T-helper 9 cell (primary cell): ENCODE measurements at places on chromosomes 7 and 10.

GRCh38 chr10:126432507-126432906, 44.2 kb upstream of the ADAM12 start:
- no peak for DNase-seq

DNA sequence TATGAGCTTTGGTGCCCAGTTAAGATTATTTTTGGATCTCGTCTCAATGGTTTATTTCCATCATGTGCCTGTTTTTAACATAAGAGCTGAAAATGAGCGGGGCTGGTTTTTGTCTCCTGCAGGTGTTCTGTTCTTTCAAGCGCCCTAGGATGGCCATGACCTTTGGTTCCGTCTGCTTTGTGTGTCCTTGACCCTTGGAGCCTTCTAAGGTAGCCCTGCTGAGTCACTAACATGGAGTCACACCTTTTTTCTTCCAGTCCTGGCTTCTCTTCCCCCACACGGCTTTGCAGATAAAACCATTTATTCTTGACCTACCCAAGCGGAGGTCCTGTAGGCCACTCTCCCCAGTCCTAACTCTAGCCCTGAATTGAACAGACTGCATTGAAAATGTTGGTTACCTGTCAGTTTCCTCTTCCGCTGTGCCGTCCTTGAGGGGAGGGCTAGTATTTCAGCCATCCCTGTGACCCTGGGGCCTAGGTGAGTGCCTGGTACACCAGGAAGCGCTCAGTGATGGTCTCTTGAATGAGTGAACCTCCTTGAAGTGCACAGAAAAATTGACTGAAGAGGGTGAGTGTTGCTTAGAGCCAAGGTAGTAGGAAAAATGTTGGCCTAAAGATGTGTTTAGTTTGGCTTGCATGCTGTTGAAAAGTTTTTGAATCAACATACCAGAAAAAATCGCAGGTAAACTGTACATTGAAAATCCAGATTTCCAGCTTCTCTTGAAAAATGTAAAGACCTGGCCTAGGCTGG, 48.0 kb downstream of the CAMK1D start:
- DNase-seq: no peak

- DNase-seq: no peak
Observed at GRCh38 chr10:96275685-96276418, 4.5 kb upstream of the BLNK start.

DNA sequence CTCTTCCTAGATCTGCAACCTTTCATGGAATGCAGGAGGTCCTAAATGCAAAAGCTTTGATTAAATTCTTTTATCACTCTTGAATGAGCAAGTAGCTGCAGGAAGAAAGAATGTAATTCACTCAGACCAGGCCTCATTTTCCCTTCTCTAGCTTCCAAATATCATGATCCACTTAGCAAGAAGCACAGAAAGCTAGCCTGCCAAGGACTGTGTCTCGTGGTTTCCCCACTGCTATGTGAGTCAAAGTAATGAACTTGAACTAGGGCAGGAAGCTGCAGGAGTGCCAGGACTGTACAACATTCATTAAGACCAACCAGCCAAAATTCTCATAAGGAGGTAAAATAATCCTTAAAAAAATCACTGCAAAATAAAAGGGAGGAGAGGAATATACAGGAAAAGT, 379.2 kb downstream of the CALN1 start:
- DNase-seq: no peak

DNA sequence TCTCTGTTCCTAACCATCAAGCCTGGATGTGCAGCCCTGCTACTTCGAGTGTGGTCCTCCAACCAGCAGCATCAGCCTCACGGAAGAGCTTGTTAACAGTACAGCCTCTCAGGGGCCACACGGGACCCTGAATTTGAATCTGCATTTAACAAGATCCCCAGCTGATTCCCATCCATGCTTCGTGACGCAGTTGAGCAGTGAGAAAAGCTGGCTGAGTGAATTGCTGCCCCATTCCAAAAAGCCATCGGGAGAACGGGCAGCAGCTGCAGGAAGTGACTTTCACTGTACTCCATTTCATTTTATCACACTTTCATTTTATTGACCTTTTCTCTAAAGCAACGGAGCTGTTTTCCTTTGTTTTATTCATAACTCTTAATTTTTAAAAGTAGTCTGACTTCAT, 22.5 kb downstream of the FAM171A1 start:
- DNase-seq: no peak

- no peak for DNase-seq
Observed at GRCh38 chr7:83541187-83541960, 107.6 kb downstream of the SEMA3E start.

DNA sequence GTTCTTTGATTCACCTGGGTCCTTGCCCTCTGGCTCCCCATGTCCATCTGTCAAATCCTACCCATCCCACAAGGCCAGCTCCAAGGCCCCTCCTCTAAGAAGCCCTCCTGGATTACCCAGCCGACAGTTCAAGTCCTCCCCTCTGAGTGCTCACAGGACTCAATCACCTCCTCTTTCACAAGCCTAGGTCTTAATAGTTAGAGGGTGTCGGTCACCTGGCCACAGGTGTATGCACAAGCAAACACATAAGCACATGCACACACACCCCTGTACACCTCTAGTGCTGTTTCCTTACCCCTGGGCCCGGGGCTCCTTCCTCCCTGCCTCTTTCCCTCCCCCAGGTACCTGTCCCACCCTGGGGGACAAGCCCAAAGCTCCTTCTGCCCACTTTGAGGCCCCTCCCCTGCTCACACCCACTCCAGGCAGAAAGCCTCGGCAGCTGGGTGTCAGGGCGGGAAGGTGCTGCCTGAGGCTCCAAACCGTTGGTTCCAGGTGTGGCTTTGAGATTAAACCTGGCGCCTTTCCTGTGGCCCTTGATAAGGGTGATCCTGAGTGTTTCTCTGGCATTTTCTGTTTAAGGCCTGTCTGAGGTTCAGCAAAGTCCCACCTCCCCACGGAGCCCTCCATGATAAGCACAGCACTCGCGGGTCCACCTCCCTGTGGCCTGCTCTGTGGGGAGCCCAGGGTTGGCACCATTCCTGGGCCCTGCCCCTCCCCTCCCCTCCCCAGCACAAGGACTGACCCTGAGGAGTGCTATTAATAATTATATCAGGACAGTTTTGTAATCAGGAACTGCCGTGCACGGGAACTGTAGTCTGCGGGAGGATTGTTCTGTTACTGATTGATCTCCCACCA, 14.6 kb upstream of the AQP1 start:
- DNase-seq: no peak

GRCh38 chr7:77461246-77461645, 45.1 kb upstream of the GSAP start:
- DNase-seq: no peak

GRCh38 chr7:78264105-78264504, 465.5 kb downstream of the PHTF2 start:
- DNase-seq: no peak

DNA sequence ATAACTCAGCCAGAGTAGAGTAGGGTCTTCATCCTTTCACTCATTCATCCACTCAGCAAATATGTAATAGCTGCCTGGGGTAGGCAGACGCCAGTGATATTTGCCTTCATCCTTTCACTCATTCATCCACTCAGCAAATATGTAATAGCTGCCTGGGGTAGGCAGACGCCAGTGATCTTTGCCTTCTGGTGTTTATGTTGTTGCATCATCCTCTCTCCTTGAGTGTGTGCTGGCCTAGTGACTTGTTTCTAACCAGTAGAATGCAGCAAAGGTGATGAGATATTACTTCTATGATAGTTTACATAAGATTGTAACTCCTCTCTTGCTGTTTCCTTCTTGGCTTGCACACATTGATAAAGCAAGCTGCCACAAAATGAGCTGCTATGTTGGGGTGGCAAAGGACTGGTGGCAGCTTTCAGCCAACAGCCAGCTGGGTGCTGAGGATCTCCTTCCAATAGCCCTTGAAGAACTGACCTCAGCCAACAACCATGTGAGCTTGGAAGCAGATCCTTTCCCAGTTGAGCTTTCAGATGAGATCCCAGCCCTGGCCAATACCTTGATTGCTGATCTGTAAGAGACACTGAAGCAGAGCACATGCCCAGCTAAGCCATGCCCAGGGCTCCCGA, 23.2 kb upstream of the MTPN start:
- no peak for DNase-seq

DNA sequence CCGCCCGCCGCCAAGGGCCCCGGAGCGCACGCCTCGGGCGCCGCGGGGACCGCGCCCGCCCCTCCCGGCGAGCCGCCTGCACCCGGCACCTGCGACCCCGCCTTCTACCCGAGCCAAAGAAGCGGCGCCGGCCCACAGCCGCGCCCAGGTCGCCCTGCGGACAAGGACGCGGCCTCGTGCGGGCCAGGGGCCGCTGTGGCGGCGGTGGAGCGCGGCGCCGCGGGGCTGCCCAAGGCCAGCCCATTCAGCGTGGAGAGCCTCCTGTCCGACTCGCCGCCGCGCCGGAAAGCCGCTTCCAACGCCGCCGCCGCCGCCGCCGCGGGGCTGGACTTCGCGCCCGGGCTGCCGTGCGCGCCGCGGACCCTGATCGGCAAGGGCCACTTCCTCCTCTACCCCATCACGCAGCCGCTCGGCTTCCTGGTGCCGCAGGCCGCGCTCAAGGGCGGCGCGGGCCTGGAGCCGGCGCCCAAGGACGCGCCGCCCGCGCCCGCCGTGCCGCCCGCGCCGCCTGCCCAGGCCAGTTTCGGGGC, 3.5 kb downstream of the UNCX start:
- no peak for DNase-seq

GRCh38 chr10:50622706-50623662, 772 bp downstream of the SGMS1 start:
- DNase-seq: peak; percentile 39

DNA sequence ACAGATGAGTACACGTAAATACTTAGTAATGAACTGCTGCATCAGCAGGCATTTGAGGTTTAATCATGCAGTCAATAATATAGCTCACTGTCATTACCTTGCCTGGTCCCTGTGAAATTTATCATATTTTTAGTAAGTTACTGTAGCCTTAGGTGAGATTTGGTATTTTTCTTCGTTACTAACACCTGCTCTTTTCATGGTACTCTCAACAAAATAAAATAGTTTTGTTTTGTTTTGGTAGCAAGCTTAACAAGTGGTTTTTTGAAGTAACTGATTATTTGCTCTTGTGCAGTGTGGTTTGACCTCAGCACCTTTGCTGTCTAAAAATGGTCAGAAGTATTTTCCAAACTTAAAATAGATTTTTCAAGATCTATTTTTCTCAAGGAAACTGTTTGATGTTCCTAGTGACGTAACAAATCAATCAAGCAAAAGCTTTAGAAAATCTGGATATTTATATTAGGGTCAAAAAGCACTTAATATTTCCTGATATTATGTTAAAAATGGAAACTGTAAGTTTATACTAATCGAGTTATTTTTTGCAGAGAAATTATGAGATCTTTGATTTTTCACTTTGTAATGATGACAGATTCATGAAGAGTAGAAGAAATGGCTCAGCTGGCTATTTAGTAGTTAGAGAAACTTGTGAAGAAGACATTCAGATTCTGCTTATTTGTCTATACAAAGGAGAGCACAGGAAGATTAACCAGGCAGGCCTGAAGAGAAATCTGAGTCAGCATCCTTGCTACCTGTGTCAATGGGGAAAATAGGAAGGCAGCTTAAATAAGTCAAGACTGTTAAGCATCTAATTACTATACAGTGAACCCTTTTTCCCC, 21.0 kb upstream of the RPA3 start:
- no peak for DNase-seq

GRCh38 chr7:102009628-102010027, 192.2 kb downstream of the CUX1 start:
- no peak for DNase-seq

- no peak for DNase-seq
Observed at GRCh38 chr7:5218564-5219360, 28.7 kb downstream of the WIPI2 start.

DNA sequence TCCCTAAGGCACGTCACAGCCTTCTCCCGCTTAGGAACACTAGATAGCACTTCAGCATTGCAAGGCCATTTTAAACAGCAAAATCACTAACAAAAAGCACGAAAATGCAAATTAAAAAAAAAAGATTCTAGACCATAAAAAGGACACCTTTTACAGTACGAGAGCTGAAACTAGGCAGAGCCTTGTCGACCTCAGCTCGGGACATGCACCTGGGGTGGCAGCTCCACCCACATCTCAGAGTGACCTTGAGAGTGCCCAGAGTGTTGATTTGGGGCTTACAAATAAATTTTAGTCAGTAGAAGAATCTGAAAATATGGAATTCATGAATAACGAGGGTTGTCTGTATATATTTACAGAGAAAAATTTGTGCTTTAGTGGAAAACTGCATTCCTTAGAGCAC, 1.1 kb downstream of the MRPS24 start:
- DNase-seq: no peak

- DNase-seq: no peak
Observed at GRCh38 chr7:31102973-31103850, 51.1 kb downstream of the ADCYAP1R1 start.

GRCh38 chr10:80598951-80599350, 61.2 kb downstream of the SH2D4B start:
- DNase-seq: no peak

DNA sequence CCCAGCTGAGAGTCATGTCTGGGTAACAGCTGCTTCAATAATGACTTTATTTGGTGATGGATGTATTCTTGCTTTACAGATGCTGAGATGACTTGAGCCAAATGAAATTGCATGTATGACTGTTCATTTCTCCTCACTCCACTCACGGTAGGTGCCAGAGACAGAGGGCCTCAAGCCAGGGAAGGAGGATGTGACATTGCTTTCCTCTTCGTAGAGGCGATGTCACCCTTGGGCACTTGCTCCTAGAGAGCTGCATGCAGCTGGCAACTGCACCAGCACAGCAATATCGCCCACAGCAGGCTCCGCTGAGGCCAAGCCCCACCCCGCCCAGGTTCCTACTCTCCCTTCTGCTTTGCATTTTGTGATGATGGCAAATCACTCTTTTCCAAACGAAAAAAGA, 116.6 kb upstream of the AOAH start:
- no peak for DNase-seq

DNA sequence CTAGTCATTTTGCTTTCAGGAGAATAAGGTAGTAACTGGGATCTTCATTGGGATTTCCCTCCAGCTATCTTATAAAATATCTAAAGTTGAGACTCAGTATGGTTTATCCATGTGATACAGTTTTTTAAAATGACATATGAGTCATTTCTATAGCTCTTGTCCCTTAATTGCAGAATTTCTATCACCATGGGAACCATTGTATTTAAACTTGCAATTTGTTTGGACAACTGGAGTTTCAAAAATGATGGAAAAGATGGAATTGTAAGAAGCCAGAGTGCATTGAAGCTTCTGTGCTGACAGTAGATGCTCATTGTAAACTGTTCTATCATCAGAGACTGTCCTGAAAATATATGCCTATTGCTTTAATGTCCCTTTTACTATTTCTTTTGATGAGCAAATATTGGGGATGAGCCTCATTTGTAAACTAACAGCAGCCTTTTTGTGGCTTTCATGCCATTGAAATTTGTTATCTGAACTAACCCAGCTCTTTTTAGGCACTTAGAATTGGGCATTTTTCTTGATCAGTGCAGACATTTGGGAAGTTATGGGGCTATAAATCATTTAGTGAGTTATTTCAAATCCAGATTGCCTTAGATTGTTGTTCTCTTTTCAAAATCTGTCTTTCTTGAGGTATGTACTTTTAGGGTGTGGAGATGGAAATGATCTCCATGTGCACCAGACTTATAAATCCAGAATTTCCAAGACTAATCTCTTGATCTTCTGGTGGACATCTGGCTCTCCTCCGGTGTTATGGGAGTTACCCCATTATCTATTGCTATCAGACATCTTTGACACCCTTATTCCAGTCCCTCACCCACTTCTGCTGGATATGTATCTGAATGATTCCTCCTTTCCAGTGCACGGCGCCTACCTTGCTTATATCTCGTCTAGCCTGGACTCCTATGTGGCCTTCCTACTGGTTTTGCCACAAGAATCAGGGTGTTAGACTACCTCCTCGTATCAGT, 159.0 kb downstream of the SND1 start:
- DNase-seq: no peak

GRCh38 chr10:9869606-9870176, 1148.0 kb upstream of the CELF2 start:
- DNase-seq: no peak
